Fibroblast of lung (primary cell): ENCODE measurements at places on chromosomes 12 and 14. TPM values are rescaled to one million over a fixed set of nuclear protein-coding genes. Genes with fewer than 3 reads are reported as not detected.
A peak's percentile ranks its signal among the peaks of the same experiment; 100 is the strongest.

The TTC9 gene
- 1.3 and 4.3 TPM in 2 replicates for total RNA-seq

- DNase-seq: no peak
Observed at GRCh38 chr14:34046799-34047520, 96.1 kb upstream of the EGLN3 start.

DNA sequence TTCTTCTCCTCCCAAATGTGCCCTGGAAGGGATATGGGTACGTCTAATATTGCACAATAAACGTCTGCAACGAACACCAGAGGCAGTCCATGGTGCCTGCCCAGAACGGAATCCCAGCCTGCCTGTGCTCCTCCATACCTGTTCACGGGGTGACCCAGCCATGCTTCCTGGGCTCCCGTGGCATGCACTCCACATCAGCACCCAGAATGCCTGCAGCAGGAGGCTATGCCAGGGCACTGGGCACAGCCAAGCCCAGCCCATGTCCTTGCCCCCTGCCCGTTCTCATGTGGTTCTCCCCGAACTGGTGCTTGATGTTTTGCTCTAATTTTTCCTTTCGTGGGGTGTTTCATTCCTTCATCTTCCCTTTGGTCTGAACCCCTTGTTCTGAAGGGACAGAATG, 404.3 kb downstream of the BCL11B start:
- no peak for DNase-seq

GRCh38 chr14:22007363-22007762, 333.7 kb upstream of the OR4E1 start:
- no peak for DNase-seq

- DNase-seq: peak; percentile 74
Observed at GRCh38 chr12:56258068-56258819, at the start of gene ANKRD52. TSS of gene ANKRD52 (minus strand) at chr12:56258384. CDS start at chr12:56258269, 115 bp downstream.

- no peak for DNase-seq
Observed at GRCh38 chr14:87334997-87335685, 657.8 kb downstream of the GALC start.

DNA sequence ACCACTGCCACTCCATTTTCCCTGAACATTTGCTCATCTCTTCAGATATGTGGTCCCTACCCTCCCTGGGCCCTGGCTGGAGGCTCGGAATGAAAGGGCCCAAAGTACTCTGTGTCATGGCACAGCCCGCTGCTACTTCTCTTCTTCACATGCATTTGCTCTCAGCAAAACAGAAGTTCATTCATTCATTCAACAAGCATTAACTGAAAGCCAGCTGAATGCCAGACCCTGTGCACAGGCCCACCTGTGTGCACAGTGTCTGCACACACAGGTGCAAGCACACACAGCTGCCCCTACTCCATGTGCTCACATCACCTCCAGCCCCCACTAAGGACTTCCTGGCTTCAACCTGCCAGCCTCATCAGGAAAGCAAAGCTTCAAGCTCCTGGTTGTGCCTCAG, 7.8 kb downstream of the WNT1 start:
- DNase-seq: no peak
